ENCODE measurements at places on chromosomes 4 and X.

- DNase-seq, result no peak
Observed at GRCh38 chr4:23135792-23136645, 443.3 kb downstream of the GBA3 start.

DNA sequence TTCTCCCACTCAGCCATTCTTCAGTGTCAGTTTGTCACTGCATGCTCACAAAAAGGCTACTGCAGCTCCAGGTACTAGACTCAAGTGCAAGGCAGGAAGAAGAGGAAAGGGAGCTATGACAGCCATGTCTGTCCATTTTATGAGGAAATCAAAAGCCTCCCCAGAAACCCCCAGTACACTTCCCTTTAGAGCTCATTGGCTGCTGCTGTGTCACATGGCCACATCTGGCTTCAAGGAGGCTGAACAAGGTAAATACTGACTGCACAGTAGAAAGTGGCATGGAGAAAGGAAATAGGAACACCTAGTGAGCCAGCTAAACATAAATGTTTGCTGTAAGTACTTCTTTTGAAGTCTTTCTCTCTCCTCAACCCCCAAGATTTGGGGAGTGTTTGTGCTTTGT lies 67.2 kb upstream of the FRAS1 start:
- DNase-seq, result no peak

GRCh38 chr4:48470570-48470969 lies 12.6 kb upstream of the SLC10A4 start:
- DNase-seq, result no peak

DNA sequence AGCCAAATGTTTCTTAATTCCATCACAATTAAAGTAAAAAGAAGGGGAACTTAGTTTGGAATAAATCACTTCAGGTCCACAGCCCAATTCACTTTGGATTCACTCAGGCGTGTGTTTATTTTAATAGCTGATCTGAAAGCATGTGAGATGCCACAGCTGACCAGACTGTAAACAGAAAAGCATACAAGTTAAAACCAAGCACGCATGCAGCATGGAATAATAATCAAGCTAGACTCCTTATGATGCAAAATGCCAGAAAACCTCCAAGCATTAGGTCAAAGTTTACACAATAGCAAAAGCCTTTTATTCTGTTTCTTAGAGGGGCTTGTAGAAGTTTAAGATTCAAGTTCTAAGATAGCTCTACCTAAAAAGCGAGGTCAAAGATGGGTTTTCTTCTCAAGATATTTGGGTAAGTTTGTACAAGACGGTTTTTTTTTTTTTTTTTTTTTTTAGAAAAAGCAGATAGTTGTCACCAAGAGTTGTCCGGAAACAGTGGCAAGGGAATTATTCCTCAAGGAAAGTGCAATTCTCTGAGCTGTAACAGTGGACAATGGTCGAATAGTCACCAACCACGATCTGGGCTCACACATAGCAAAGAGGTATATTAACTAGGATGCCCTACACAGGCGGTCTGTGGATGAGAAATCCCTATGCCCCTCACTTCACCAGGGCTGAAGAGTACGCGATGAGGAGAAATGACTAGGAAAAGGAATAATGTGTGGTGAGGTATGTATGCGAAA lies 763 bp upstream of the PRRG1 start:
- no peak for DNase-seq

DNA sequence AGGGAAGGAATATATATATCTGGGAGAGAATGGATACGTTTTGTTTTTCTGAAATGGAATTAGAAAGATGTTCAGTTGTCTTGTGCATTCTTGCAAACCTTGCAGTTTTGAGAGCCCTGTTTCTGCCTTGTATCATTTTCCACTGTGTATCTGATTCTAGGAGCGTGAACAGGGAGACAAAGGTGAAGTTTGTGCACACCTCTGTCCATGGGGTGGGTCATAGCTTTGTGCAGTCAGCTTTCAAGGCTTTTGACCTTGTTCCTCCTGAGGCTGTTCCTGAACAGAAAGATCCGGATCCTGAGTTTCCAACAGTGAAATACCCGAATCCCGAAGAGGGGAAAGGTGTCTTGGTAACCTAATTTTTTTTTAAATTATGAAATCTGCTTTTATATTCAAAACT lies 17.7 kb downstream of the PGM2 start:
- no peak for DNase-seq

- no peak for DNase-seq
Observed at GRCh38 chr4:42927946-42928345, 35.4 kb downstream of the GRXCR1 start.

GRCh38 chr4:158121161-158121579 lies 51.7 kb downstream of the GASK1B start:
- DNase-seq, result peak; percentile 41

DNA sequence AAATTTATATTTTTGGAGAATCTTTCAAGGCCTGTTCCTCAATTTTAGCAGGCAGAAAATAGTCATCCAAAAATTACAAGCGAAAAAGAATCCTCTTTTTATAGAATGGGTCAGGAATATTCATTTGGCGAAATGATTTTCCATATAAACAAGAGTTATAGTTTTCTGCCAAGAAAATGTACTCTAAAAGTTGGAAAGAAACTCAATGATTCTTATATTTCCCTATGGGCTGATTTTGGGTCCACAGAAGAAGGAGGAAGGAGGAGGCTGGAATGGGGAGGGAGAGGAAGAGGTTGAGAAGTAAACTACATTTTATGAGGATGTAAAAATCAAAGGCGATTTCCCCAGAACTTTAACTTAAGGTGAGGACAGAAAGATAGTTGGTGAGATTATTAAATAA lies 159.3 kb downstream of the DCAF12L1 start:
- DNase-seq, result no peak

DNA sequence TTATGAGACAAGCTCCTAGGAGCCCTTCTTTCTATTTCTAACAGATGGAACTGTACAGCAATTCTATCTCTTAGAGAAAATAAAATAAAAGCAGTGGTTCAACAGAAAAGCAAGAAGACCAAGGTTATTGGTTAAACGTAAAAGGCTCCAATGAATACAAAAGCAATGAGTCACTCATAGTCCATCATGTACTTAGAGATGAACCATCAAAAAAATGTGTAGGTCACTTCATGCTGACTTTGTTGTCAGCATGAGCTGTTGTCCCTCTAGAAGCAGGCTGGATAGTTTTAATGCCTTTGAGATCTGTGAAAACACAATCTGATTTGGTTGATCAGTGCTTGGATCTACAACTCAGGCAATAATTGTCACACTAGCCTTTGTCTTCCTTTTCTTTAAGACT lies 378.6 kb upstream of the ANXA10 start:
- DNase-seq, result no peak

- no peak for DNase-seq
Observed at GRCh38 chr4:17347445-17347844, 164.4 kb downstream of the QDPR start.

GRCh38 chrX:41050359-41050758 lies 34.9 kb upstream of the USP9X start:
- DNase-seq, result no peak

DNA sequence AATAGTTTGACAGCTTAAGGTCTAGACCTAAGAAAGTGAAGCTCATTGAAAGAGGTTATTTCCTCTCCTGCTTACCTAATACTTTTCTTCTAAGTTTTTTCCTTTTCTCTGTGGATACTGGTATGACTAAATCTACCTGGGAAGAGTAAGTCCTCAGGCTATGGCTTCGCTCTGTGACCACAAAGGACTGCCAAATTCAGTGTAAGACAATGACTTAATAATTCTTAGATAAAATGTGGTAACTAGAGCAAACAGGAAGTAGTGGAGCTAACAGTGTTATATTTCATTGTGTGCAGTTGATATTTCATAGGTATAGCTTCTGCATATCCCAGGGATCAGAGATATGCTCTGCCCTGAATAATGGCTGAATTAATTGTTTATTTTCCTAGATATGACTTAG lies 418.9 kb downstream of the CCSER1 start:
- DNase-seq, result no peak

- DNase-seq, result no peak
Observed at GRCh38 chr4:24211856-24212255, 322.0 kb upstream of the PPARGC1A start.

DNA sequence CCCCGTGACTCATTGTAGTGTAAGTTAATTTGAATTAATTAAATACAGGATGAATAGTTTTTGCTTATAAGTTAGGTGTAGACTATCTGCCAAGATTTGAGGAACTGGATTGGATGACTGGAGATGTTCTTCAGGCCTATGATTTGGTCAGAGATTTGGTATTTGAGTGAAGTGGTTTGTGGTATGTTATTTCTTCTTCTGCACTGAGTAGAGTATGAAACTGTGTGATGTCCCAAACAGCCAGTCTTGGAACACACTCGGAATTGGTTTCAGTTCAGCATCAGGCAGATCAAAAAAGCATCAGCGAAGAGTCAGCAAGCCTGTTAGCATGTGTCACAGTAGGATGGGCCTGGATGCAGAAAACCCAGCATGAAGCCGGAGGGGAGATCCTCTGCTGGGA lies 294.1 kb downstream of the ARHGAP10 start:
- DNase-seq, result no peak

- DNase-seq, result no peak
Observed at GRCh38 chr4:84669201-84669600, 86.3 kb downstream of the CDS1 start.

GRCh38 chr4:70577220-70577927 lies 14.7 kb upstream of the AMBN start:
- no peak for DNase-seq

DNA sequence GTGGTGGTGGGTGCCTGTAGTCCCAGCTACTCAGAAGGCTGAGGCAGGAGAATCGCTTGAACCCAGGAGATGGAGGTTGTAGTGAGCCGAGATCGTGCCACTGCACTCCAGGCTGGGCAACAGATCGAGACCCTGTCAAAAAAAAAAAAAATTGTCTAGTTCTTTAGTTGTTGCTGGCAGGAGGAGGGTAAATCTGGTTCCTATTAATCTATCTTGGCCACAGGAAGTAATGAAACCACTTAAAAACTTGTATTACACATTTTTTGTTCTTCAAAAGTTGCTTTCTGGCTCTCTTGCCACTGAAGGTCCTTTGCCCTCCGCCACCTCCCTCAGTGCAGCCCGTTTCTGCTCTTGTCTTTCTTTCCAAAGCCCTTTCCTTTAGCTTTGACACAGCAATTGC lies 102.9 kb upstream of the ARSJ start:
- DNase-seq, result no peak

DNA sequence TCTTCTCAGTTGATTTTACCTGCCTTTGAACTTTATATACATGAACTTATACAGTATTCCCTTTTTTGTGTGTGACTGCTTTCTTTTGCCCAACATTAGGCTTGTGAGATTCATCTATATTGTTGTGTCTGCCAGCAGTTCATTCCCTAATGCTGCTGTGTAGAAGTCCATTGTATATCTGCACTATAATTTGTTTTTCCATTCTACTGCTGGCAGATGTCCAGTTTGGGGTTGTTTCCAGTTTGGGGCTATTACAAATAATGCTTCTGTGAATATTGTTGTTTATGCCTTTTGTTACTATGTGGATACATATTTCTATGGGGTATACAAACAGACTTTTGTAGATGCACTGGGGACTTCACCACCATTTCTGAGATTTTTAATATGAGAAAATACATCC lies 268.4 kb downstream of the DCTD start:
- DNase-seq, result no peak

GRCh38 chr4:31458813-31459212 lies 738.6 kb downstream of the PCDH7 start:
- DNase-seq, result no peak

DNA sequence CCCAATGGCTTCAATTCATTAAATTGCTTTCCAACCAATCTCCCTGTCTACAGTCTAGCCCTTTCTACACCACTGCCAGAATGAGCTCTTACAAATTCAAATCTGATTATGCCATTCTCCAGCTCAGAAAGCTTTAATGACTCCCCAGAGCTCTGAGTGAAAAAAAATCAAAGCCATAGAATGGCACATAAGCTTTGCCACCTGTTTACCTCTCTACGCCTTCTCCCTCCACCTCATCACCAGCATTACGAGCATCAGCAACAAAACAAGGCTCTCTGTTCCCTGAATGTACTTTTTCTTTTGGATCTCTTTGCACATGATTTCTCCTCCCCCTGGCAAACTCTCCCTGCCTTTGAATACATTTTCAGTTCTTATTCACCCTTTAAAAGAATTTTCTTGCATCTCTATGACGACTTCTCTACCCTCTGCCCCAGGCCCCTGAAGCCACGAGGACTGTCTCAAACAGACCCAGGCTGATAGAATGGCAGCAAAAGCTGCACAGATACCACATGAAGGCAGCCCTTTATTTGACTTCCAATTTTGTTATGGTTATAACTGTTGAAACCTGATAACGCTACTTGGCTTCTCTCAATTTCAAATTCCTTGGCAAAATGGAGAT lies 516.0 kb downstream of the PCDH7 start:
- no peak for DNase-seq

DNA sequence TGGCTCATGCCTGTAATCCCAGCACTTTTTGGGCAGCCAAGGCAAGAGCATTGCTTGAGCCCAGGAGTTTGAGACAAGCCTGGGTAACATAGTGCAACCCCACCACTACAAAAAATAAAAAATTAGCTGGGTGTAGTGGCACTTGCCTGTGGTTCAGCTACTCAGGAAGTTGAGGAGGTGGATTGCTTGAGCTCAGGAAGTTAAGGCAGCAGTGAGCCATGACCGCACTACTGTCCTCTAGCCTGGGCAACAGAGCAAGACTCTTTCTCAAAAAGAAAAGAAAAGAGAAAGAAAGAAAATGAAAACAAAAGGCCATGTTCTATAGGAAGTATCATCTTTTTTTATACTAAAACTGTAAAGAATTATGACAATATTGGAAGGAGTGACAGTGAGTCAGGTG lies 38.5 kb downstream of the NEK1 start:
- DNase-seq, result no peak

DNA sequence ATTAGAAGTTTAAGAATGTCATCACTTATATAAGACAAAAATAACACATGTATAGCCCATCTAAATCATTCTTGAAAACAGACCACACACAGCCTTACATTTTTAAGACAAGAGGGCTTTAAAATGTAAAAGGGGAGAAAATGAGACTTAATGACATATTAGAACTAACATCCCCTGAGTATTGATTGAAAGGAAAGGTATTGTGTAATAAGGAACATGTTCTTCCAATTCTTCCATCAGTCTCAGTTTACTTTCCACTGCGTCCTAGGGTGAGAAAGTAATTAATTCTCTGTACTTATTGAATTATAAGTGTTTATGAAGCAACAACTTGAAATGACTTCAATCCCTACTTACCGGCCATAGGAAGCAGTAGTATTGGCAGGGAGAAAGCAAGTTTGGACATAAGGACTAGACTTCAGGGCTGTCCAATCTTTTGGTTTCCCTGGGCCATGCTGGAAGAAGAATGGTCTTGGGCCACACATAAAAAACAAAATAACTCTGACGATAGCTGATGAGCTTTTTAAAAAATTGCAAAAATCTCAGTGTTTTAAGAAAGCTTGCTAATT lies 202.7 kb upstream of the SPRY1 start:
- no peak for DNase-seq

DNA sequence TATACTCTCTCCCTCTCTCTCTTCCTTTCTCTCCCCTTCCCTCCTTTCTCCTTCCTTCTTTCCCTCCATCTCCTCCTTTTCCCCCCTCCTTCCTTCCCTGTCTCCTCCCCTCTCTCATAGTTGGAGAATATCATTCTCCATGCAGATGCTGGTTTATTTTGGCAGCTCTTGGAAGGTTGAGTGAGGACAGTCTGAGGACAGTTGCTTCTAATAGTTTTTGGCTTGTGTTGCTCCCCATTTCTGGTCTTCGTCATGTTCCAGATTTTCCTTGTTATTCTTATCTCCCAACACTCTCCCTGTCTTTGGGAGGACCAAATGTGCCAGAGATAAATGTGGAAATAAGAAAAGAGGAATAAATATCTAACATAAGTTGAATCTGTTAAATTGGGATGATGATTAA lies 263.0 kb downstream of the FRMPD4 start:
- DNase-seq, result no peak

- no peak for DNase-seq
Observed at GRCh38 chr4:89284828-89285227, 22.8 kb downstream of the GPRIN3 start.

Data from uterus (tissue), 4 donors.